ENCODE measurements at places on chromosomes 1 and 21.

DNA sequence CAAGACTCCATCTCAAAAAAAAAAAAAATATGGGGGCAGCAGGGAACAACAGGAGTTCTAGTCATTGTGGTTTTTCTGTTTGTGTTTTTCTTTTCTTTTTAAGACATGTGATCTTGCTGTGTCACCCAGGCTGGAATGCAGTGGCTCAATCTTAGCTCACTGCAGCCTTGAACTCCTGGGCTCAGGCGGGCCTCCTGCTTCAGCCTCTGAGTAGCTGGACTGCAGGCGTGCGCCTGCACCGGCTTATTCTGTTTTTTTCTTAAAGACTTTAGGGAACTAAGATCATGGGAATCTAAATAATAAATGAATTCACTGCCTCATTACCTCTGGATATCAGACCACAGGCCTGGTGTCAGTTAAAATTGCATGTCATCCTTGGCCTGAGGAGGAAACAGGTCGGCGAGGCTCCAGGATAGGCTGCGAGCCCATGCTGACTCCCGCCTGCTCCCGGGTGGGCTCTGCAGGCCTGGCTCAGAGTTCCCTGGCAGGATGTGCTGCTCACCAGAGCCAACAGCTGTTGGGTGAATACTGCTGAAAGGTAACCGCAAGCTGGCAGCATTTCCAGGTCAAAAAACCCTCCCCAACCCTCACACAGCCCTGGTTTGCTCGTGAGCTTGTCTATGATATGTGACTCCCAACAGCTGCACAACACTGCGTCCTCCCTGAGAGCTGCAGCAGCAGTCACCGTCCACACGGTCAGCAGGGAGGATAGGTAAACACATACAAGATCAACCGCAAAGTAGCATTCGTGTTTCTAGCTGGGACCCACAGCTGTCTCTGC lies 58.1 kb downstream of the SCCPDH start:
- DNase-seq, result no peak

- no peak for DNase-seq
Observed at GRCh38 chr1:109538827-109539555, 681 bp upstream of the GPR61 start.

DNA sequence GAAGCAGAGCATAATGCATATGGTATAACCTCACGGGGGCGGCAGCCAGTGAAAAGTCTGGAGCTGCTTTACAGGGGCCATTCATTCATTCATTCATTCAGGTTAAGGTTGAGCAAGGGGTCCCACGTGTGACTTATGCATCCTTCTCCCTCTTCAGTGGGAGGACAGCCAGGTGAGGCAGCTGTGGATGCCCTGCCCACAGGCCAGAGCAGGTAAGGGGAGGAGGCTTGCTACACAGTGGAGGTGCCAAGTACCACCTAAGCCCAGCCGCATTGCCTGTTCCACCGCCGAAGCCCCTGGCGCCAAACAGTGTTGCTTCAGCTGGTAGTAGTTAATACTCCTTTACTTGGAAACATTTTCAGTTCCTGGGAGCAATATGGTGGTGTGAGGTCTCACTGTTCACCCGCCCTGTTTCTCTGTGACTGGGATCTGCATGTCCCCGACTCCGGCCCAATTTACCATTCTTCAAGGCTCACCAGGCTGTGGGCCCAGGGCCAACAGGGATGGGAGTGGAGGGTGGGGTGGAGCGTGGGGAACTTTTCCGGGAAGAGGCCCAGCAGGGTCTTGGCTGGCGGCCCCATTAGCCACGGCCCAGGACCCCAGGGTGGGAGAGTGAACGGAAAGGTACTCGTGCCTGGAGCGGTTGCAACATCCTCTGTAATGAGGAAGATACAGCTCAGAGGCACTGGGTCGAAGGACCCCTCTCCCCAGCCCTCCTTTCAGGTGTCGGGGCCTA lies 722 bp upstream of the PODN start:
- no peak for DNase-seq

GRCh38 chr1:9659328-9659727 lies 7.8 kb downstream of the PIK3CD start:
- DNase-seq, result no peak

- no peak for DNase-seq
Observed at GRCh38 chr1:111784273-111784901, 28.7 kb downstream of the DDX20 start.

GRCh38 chr1:64581135-64581842 lies 111.4 kb downstream of the CACHD1 start:
- DNase-seq, result no peak

GRCh38 chr1:98044766-98045165 lies 123.9 kb upstream of the DPYD start:
- no peak for DNase-seq

- no peak for DNase-seq
Observed at GRCh38 chr1:233665575-233666270, 51.8 kb downstream of the KCNK1 start.

- DNase-seq, result no peak
Observed at GRCh38 chr21:21000591-21001175, 2.5 kb downstream of the NCAM2 start.

GRCh38 chr1:18484721-18485120 lies 4.0 kb downstream of the KLHDC7A start:
- no peak for DNase-seq

- DNase-seq, result no peak
Observed at GRCh38 chr1:46818591-46818990, 19.7 kb downstream of the CYP4B1 start.

- no peak for DNase-seq
Observed at GRCh38 chr1:199671684-199672083, 355.8 kb upstream of the NR5A2 start.

GRCh38 chr1:203103216-203103615 lies 17.4 kb upstream of the MYOG start:
- peak; percentile 46 for DNase-seq

- no peak for DNase-seq
Observed at GRCh38 chr1:228146417-228147150, 3.1 kb upstream of the GJC2 start.

GRCh38 chr1:42841010-42841409 lies 5.4 kb upstream of the ZNF691 start:
- DNase-seq, result no peak

GRCh38 chr1:236765831-236766230 lies 29.3 kb upstream of the MTR start:
- DNase-seq, result no peak

DNA sequence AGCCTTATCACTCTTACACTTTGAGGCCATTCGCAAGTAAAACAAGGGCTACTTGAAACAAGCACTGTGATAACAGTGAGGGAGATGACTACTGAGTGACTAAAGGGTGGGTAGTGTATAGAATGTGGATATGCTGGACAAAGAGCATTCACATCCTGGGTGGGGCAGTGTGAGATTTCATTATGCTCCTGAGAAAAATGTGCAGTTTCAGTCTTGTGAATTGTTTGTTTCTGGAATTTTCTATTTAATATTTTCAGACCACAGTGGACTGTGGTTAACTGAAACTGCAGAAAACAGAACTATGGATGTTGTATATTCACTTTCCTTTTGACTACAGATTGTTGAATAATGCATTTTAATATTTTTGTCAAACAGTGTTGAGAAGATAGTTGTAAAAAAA lies 25.1 kb upstream of the B3GALT2 start:
- no peak for DNase-seq

DNA sequence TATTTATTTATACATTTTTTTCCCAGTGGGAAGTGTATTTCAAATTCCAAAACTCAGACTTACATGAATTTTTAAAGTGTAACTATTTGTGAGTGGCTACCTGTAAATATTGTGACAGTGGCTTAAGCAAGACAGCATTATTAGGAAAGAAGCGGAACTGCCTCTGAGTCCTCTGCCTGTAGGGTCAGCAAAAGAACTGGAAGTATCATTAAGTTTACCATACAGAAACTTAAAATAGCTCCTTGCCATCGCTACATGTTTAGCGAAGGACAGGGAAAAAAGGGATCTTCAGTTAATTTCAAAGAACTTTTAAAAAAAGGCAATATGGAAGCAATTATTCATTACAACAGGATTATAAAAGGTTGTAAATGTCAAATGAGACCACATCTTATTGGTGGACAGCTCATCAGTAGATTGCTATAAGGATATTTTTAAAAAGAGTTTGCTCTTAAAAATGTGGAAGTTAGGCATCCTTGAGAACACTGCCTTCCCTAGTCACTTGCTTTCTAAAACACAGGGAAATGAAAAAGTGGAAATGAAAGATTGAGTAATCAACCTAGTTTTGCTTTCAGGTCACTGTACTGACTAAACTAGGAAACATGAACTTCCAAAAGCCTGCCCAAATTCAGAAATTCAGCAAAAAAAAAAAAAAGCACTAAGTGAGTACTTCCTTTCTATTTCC lies 39.2 kb downstream of the NSL1 start:
- DNase-seq, result no peak

GRCh38 chr1:112386731-112387346 lies 9.2 kb upstream of the CTTNBP2NL start:
- DNase-seq, result no peak

GRCh38 chr1:10295481-10296085 lies 85.2 kb downstream of the KIF1B start:
- no peak for DNase-seq

- DNase-seq, result no peak
Observed at GRCh38 chr1:185059950-185060571, 14.7 kb downstream of the RNF2 start.

GRCh38 chr1:179632868-179633267 lies 41.2 kb downstream of the TDRD5 start:
- DNase-seq, result no peak

Measured in cerebellar nuclear complex (tissue), 1 donor.